H54 (cell line): ENCODE measurements at places on chromosomes 5 and 9.

DNA sequence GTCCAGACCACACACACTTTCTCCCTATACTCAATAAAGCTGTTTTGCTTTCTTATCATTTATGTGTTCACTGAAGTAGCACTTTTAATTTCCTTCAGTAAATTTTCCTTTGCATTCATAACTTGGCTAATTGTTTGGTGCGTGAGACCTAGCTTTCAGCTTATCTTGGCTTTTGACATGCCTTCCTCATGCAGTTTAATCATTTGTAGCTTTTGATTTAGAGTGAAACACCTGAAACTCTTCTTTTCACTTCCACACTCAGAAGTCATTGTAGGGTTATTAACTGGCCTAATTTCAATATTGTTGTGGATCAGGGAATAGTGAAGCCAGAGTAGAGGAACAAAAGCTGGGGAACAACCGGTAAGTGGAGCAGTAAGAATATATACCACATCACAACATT, 114.7 kb downstream of the ST8SIA4 start:
- DNase-seq = no peak

GRCh38 chr5:37840053-37841034, 503 bp upstream of the GDNF start:
- DNase-seq = no peak

GRCh38 chr5:143537056-143537455, 133.6 kb upstream of the NR3C1 start:
- no peak for DNase-seq

DNA sequence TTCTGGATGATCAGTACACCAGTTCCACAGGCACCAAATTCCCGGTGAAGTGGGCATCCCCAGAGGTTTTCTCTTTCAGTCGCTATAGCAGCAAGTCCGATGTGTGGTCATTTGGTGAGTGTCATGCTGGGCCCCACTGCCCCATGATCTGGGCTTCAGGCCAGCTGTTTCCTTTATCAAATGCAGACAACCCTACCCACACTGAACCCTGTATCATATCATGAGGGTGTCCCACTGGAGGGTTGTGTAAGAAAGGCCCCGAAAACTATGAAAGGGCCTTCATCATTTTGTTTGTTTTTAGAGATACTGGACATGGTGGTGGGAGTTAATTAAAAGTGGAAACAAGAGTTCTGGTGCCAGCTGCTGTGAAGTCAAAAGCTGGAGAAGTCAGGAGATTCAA, 20.0 kb upstream of the CYFIP2 start:
- DNase-seq = no peak

- DNase-seq = no peak
These were observed 317.8 kb upstream of the RGMB start for GRCh38 chr5:98455665-98456064.

DNA sequence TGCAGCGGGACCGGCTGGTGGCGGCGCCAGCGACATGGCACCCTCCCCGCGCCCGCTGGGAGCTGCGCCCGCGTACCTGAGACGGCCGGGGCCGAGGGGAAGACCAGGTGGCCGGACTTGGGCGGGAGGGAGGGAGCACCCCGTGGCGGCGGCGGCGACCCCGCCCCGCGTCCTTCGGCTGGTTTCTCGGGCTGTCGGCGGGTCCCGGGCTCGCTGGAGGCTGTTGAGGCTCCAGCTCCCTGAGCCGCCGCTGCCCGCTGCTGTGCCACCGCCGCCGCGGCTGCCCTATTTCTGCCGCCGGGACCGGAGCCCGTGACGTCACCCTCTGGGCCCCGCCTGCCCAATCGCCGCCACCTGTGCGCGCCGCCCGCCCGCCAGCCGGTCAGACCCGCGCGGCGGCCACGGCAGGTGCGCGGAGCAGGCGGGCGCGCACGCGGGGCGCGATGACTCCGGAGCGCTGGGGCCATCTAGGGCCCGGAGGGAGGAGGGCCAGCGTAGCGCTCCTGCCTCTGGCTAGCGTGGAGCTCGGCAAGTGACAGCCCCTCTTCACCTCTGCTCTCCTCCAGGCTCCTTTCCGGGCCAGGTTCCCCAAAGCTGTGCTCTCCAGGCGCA, at the start of gene FSTL4:
Gene FSTL4, minus strand, starts transcription at position 293 of the 612 bp plus-strand sequence.
- no peak for DNase-seq

DNA sequence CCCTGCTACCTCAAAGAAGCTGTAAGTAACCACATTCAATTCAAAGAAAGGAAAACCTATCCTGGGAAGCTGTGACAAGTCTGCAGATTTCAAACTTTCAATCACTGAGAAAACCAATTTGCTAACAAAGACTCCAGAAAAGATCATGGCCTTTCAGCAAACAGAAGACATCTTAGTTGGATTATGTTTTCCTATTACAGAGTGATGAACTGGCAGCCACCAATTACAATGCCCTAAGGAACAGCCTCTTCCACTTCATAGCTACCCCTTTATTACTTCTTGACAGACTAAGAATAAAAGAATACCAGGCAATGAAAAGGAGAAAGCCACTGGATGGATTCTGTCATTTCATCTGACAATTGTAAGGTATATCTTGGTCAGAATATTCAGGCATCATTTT, 128.2 kb upstream of the RASEF start:
- no peak for DNase-seq

DNA sequence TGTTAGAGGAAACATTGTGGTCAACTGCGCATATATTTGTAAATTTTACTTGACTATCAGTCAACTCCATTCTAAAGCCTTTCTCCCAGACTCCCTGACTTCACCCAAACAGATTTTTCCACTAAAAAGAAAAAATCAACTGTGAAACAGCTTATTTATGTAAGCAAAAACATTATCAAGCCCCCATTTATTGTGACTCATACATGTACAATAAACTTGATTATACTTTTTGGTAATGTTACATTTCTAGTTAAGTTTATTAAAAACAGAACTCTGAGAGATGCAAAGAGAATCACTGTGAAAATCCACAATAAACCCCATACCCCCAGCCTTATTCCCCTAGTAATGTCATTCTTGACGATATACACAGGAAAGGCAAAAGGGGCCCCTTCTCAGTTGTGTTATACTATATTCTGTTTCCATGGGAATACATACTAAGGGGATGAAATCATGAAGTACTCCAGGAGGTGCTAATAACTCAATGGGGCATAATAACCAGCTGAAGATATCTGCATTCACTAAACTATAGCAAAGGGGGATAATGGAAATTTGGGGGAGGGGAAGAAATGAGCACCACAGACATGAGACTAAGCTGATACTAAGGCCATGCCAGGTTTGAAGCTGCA, 616.0 kb downstream of the ACTL7B start:
- DNase-seq = no peak

DNA sequence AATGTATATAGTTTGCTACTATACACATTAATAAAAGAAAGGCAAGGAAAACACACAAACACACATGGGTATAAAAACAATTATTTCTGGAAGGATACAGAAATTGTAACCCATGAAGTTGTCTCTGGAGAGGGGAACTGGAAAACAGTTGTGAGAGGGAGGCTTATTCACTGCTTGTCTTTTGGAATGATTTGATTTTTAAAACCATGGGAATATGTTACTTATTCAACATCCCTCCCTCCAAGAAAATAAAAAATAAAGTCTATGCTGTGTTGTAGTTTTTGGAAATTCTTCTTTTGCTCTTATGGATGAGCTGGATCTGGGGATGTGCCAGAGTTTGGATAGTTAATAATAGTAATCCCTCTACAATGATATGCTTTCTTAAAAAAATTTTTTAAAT, 6.0 kb upstream of the C1QTNF2 start:
- no peak for DNase-seq

- no peak for DNase-seq
These were observed 32.5 kb upstream of the ALDOB start for GRCh38 chr9:101468116-101468515.

DNA sequence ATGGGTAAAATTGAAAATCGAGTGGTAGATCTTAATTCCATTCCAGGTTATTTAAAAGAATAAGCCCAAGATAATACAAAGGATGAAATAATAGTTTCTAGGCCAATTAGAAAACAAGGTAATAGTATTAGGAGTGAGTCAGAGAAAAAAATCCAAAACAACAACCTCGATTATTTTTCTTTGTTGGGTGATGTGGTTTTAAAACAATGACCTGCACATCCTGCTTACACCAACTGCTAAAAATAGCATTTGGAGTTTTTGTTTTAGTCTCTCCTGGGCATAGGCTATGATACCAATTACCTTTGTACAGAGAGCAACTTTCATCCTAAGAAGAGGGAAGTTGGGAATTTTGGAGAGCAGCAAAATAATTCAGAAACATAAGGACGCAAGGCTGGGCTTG, 101.7 kb upstream of the MYO10 start:
- DNase-seq = peak; percentile 57

DNA sequence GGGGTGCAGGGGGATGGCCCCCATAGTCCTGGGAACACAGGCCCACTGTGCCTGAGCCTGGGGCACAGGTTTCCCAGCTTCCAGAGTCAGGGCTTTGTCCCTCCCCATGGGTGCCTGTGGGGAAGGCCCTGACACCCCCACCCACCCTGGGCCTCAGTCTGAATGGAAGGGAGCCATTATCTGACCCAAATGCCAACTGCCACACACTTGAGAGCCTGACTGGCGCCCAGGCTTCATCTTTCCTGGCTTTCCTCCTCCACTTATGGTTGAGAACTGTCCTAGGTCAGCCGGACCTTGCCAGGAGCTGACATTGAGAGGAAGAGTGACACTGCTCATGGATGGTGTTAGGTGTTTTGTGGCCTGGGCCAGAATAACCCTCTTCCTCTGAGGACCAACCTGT, 24.0 kb downstream of the SH3PXD2B start:
- no peak for DNase-seq

DNA sequence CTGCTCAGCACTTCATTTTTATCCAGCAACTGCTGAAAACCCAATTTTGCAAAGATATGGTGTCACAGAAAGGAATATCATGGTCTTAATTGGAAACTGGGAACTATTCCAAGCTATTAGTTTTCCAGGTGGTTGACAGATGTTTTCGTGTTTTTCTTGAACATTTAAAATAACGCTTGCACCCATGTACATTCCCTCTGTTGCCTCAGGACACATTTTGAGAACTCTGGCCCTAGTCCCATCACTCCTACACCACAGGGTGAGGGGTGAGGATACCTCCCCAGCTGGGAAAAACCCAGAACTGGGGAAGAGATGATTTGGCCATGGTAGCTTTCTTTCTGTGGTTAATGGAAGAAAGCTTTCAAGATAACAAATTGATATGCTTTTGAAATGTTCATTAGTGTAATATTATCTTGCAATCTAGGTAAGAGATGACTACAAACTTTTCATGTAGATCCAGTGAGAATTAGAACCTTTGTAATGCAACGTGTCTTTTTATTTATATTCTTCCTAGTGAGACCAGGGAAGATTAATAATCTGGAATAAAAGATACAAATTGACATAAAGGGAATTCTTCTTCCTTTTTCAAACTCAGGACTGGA, 627.0 kb downstream of the RAB3C start:
- DNase-seq = no peak

GRCh38 chr9:94169968-94170367, 85.7 kb downstream of the PTPDC1 start:
- DNase-seq = no peak

DNA sequence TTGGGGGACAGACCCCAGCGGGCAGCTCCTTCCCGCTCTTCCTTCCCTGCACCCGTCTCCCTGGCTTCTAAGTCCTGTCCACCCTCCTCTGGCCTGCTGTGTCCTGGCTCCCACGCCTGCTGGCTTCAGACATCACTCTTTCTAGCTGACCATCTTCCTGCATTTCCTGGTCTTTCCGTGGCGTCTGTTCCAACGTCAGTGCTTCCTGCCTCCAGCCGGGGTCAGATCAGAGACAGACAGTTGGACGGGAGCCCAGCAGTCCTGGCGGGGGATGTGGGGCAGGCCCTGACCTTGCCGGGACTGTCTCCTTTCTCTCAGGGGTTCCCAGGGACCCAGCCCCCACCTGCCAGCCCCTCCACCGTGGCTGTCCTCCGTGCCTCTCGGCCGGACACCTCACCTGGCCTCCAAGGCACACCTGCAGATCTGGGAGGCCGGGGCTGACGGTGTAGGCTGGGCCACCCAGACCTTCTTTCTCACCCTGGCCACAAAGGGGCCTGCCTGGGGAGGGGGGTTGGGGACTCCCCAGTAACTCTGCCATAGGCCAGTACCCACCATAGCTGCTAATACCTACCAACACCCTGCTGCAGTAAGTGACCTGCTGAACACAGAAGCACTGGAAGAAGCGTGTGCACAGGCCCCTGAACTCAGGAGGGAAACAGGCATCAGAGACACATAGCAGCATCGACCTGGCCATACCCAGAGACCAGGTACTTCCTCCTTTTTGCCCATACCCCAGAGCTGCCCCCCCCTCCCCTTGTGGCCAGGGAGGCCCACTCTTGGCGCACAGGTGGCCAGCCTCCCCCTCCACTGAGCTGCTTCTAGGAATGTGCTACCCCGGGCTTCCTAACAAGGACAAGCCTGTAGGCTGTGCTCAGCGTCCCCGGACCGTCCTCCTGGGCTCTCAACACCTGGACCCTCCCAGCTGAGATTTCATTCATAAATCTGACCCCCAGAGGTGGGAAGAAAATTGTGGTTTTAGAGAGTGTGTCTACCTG, 5.1 kb downstream of the NRARP start:
- no peak for DNase-seq

DNA sequence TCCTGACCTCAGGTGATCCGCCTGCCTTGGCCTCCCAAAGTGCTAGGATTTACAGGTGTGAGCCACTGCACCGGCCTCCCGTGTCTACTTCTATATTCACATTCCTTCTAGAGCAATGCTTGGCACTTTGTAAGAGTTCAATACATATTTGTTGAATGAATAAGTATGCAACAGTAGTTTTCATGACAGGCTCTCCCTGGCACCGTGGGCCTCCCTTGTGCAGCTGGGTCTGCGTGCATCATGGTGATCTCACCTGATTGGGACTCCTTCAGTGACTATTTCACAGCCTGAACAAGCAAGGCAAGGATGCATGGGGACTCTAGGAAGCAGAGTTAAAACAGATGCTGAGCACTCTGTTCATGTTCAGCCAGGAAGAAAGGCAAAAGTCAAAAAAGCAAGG, 6.8 kb upstream of the ZBTB34 start:
- DNase-seq = peak; percentile 88

- DNase-seq = no peak
These were observed 758.3 kb downstream of the DNAH5 start for GRCh38 chr5:13186177-13186576.

- no peak for DNase-seq
These were observed 69.3 kb downstream of the PAX5 start for GRCh38 chr9:36964791-36965190.

GRCh38 chr5:78411586-78411985, 51.2 kb downstream of the SCAMP1 start:
- no peak for DNase-seq
